Kidney (tissue), 22 donors: ENCODE measurements at places on chromosomes 12 and 14. TPM values are rescaled to one million over a fixed set of nuclear protein-coding genes. Genes with fewer than 3 reads are reported as not detected.

The RPS6KA5 gene
- total RNA-seq = 9.4 TPM

DNA sequence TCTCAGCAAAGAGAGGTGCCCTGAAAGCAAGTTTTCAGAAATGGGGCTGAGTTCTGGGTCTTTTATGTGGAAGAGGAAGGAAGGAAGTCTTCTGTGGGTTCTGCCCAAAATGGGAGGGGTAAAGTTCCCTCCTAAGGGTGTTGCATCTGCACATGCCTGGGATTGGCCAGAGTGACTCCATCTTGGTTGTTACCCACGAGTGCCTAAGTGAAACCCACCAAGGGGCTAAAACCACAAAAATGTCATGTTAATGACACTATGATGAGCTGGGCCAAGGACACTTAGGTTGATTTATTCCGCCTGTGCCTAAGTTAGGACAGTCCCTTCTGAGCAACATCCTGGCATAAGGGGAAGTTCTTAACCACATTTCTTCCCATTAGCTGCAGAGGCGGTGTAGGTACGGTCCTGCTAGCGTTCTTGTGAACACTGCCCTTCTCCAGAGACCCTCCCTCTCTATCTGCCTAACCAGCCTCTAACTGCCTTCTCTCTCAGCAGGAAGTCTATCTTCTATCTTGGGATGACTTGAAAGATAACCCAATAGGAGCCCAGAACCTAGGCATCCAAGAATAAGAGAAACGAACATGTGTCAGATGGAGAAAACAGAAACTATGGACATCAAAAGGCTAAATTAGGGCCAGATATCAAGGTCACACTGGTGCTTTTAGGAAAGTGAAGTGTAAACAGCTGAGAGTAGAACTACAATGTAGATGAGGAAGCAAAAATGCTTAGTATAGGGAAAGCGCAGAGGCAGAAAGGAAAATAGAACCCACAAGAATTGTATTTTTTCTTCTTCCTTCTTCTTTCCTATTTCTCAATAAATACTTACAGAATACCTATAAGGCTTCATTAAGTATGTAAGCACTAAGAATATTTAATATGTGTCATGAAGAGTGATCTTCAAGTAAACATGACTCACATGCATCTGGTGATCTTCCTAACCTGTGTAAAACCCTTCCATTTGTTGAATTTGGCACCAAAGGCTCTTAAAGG is 104.2 kb upstream of the AMN1 start:
- DNase-seq = no peak

DNA sequence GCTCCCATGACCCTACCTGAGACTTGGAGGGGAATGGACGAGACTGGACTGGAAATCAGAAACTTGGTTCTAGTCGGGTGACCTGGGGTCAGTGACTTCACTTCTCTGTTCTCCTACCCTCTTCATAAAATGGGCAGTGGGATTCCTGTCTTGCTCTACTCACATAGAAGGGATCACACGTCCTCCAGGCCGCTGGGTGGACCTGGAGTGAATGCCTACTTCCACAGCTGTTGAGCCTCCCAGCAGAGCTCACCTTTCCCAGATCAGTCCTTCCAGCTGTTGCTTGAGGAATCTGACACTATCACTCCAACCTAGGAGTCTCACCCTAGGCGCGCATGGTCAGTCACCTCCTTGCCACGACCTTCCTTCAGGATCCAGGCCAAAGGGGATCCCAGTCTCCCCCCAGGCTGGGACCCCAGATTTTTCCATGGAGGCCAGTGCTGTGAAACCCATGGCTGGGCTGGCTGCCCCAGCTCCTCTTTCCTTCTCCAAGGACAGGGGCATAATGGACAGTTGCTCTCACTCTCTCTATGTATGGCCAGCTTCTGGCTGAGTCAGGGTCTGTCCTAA is 637 bp downstream of the ACVRL1 start:
- peak; percentile 39 for DNase-seq

DNA sequence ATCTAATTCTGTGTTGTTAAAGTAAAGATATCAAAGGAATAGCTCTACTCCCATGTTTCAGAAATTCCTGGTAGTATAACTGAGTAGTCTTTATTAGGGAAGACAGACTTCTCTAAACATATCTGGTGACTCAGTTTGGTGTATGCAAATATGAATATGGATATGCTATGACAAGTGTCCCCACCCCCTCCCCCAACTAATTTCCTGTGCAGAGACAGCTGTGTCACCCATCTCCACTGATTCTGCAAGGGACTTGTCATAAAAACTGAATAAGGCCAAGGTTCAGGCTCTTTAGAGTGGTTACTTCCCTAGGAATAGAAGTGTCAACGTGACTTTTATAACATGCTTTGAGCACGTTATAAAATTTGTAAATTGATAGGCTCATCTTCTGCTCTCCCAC is 429.1 kb downstream of the DAD1 start:
- no peak for DNase-seq

- peak; percentile 81 for DNase-seq
Observed at GRCh38 chr14:86787717-86788116, 1205.3 kb downstream of the GALC start.

- DNase-seq = no peak
Observed at GRCh38 chr14:33899723-33900341, 51.0 kb downstream of the EGLN3 start.

DNA sequence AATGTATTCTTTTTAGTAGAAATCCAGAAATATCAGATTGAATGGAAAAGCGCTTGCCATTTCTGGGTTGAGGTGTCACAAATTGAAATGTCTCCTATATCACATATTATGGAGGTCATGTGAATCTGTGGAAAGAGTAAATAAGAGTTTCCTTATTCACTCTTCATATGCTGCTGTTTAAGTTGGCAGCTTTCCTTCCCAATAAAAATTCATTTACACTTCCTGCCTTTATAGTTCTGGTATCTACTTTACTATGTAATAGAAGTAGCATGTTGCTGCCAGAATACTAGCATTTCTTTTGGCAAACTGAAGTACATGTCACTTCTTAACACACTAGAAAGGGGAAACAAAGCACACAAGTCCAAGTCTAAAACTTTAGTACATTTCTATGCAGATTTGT is 60.8 kb downstream of the SDR9C7 start:
- DNase-seq = peak; percentile 14

- no peak for DNase-seq
Observed at GRCh38 chr12:31300341-31300740, 25.6 kb downstream of the SINHCAF start.

GRCh38 chr14:68088451-68088854 is 268.9 kb downstream of the RAD51B start:
- peak; percentile 81 for DNase-seq

GRCh38 chr14:47483449-47483848 is 192.0 kb downstream of the MDGA2 start:
- no peak for DNase-seq

DNA sequence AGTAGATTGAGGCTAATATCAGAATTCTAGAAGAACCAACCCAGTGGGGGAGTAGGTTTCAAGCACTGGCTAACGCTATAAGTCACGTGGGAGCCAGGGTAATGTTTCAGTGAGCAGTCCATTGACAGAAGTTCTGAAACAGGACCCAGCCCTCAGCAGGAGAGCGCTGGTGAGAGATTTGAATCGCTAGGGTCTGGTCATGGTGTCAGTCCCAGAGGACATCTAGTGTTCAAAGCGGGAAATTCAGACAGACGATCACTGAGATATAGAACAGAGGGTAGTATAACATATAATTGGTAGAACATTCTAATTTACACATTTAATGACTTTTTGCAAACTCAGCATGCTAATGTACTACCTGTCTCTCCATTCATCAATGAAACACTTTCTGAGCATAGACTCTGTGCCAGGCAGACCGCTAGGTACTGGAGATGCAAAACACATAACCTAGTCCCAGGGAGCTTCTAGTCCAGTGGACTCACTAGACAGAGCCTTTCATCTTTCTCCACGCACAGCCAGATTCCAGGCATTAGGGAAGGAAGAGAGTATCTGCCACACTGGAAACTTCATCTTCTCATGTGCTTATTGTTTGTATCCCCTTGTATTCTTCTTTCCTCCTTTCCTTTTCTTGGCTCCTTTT is 35.4 kb upstream of the RNASE3 start:
- DNase-seq = no peak
